ENCODE measurements at places on chromosomes 7 and 10.

DNA sequence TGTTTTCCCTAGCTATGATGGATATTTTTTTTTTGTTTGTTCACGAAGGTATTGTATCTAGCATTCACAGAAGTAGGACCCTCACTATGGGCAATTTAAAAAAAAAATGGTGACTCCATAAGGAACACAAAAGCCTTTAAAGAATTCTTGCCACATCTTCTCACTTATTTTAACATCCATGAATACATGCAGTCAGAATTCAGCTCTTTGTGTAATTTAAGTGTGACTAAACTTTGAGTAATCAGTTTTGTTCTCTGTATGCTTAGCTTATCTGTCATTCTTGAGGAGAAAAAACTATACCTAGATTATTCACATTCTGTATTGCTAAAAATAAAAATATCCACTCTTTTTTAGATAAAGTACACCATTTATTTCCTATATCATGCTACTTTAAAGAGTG lies 313.2 kb upstream of the KCND2 start:
- no peak for DNase-seq

- no peak for DNase-seq
Observed at GRCh38 chr10:60652628-60653027, 125.7 kb upstream of the CDK1 start.

DNA sequence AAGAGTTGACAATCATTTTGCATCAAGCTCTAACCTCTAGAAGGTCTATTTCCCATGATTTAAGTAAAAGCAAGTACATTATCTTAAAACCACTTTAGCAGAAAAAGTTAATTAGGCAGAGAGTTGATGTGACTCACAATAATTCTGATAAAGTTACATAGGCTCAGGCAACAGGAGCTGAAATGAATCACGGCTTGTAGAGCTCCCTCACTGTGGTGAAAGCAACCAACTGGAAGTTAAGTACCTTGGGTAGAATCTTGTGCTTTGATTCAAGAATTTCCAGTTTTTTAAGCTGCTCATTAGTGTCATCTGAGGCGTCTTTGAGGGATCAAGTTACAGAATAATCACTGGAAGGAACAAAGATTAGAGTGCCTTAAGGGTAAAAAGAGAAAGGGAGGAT lies 68.9 kb upstream of the NFE2L3 start:
- peak; percentile 32 for DNase-seq

DNA sequence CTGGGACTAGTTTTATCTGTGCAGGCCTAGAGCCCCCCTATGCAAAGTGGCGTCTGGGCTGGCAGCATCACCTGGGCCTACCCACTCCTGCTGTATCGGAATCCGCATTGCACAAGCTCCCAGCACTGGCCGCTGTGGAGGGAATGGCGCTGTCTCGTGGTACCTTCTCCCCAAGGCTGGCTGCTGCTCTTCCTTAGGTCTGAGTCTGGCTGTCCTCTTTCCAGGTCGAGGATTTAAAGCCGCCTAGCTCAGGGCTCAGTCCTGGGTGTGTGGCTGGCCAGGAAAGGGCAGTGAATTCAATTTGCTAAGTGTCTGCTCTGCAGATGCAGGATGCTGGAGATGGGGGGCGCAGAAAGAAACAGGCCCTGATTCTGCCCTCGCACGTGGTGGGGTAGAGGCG lies 44.7 kb downstream of the MGMT start:
- DNase-seq: no peak

DNA sequence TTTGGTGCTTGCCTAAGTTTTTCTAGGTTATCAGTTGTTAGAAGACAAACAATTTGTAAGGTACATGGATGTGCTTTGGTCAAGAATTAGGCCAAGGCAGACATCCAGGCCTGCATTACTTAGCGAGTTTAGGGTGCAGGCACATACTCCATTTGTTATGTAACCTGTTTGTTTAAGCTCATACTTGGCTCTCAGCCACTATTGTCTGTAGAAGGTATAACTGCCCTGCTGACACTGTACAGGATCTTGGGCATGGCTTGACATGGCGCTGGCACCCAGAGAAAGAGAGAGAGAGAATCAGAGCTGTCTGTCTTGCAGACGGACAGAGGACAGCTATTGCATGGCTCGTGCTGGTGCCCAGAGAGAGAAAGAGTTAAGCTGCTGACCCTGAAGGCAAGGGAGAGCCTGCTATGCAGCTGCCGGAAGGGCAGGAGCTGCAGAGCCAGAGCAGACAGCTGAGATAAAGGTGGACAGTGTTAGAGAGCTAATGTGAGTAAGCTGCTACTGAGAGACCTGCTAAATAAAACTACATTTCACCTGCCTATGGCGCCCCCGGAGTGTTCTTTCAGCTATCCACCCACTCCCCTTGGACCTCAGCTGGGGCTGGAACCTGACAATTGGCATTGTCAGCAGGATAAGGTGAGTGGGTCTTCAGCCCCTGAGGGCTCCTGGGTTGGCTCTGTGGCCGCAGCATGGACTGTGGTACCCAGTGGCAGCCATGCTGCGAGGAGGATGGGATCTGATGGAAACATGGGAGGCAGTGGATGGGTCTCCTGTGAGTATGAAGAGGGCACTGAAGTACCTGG lies 120.9 kb upstream of the TMEM106B start:
- DNase-seq: no peak

DNA sequence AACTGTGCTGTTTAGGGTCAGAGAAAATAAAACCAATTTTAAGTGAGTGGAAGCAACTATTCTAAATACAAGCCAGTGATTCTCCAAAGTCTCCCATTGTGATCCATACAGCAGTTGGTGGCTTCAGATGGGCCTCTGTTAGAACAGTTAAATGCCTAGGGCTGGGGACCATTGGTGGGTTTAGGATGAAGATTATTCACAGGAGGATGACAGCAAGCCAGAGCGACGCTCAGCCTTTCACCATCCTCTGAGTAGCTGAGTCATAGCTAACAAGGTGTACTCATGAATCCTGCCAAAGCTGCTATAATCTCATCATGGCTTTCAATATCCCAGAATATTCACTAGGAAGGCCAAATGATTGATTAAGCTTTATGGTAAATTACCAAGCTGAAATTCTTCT lies 39.6 kb downstream of the STARD3NL start:
- no peak for DNase-seq

- no peak for DNase-seq
Observed at GRCh38 chr7:1961701-1962276, 271.0 kb downstream of the MAD1L1 start.

GRCh38 chr10:71774916-71775702 lies 1.8 kb upstream of the VSIR start:
- no peak for DNase-seq

DNA sequence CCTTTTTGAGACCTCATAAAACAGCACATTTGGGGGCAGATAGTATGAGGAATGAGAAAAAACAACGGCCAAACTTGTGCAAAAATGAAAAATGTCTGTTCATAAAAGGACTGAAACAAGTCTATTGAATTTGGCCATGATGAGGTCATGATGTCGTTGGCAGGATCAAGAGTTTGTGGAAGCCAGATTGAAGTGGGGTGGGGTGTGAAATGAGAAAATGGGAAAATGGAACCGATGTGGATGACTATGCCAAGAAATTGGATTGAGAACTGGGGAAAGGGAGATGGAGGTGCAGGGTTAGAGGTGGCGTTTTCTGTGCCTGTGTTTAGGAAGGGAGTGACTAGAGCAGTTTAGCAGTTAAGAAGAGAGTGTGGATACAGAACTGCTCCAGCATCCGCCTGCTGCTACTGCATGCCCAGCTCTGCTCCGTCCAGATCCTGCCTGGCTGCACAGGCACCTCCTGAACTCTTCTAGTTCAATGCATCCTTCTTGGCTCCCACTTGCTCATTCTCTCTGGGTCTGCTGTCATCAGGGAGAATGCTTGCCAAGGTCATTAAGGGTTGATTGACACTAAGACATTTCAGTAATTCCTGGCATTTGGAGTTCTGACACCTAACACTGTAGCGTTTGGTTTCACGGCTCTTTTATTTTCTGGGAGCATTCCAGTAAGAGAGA lies 111.9 kb downstream of the GALNT17 start:
- DNase-seq: no peak

GRCh38 chr7:29469281-29469680 lies 94.4 kb upstream of the PRR15 start:
- DNase-seq: no peak

- DNase-seq: no peak
Observed at GRCh38 chr10:43622038-43622437, 15.8 kb downstream of the ZNF485 start.

DNA sequence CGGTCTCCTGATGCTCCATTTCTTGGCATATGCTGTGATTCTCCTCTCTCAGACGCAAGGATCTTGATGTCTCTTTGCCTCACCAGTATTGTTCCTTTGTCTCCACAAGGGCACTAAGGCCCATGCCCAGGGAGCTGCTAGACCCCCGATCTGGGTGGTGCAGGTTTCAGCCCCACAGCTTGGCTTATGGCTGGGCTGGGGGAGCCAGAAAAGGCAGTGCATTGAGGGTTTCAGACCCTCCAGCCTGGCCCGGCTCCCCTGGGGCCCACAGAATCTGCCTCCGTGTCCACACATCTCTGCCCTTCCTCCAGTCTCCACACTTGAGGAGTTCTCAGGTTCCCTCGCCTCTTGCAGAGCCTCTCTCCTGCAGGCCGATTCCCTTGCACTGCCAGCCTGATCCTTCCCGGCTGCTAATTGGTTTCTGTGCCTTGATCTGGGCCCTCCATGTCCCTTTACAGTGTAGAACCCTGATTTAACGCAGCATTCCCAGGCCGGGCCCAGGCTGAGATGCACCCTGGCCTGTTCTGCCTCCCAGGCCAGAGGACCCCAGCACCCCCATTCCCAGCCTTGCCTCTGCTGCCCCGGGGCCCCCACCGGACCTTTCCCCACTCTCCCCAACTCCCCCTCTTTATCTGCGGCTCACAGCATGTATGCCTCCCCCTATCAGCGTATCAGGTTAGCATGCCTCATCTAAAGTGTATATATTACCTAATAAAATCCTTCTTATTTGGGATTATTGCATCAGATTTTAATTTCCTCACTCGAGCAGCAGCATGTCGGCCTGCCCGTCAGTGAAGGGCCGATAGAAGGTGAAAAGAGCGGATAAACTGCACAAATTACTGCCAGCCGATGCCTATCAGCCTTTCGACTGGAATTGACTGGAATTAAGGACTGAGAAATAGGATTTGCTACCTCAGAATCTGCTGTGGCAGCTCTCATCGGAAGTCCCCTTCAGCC lies 145.7 kb downstream of the C10orf105 start:
- no peak for DNase-seq

- DNase-seq: peak; percentile 29
Observed at GRCh38 chr10:123858077-123858681, 33.4 kb downstream of the CPXM2 start.

- peak; percentile 22 for DNase-seq
Observed at GRCh38 chr7:129225206-129225930, 538 bp downstream of the AHCYL2 start.

DNA sequence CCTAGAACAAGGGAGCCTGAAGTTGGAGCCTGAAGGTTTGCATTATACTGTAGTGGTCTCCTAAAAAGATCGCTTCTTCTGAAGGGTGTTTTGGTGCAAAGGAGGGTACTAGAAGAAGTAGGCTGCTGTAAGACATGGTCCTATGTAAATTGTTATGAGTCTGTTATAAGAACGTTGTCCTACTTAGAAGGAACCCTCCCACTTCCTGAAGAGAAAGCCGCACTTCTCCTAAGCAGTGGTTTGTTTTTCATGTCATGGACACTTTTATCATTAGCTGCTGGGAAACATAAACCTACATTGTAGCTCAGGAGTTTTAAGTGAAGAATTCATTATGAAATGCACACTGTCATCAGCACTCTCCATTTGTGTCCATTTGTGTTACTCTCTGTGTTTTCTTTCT lies 129.1 kb upstream of the ITGB1 start:
- no peak for DNase-seq

DNA sequence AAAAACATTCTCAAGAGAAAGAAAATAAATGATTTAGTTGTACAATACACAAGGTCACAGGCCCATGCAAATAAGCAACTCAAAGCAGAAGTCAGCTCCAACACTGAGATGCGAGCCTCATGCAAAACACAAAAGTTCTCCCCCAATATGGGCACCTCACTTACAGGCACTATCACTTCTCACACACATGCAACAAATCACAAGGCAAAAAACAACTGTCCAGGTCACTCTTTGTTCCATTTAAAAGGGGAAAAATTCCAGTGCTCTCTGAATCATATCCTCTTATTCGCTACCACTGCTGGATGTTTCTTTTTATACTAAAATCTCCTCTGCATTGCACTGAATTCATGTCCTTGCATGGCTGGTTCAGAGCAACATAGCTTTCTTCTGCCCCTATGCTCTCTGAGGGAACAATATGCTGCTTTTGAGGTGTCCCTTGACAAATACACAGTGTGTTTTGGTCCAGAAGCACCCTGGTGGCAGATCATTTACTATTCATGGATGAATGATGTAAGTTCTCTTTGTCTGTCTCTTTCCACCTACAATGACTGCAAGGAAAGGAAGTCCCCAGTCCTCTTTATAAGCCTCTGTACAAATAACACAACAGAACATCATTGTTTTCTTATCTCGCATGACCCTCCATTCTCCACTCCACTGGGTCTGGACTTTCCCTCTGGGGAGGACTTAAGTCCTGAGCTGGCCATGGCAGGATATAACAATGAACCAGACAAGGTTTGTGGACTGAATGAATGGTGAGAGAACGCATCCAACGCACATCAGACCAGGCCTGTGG lies 85.4 kb upstream of the GSDME start:
- DNase-seq: no peak

GRCh38 chr7:134712196-134712595 lies 65.5 kb downstream of the BPGM start:
- DNase-seq: no peak

GRCh38 chr10:48742891-48743860 lies 58.5 kb downstream of the WDFY4 start:
- DNase-seq: no peak

GRCh38 chr10:12067336-12067735 lies 1.4 kb upstream of the DHTKD1 start:
- no peak for DNase-seq

DNA sequence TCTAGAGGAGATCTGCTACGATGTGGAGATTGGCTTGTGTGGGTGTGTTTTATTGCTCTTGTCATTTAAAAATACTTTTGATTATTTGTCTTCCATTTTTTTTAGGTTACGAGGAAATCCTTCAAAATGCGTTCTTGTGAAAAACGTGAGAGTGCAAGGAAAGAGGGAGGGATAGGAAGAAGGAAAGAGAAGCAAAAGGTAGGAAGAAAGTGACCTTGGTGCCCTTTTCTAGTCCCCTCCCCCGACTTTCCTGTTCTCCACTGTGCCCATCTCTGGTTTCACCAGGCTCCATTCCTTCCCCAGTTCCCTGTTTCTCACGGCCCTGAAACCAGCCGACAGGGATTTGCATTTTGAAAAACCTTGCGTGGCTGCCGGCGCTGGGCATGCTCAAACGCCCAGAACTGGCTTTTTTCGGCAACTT lies 506 bp upstream of the GNAI1 start:
- DNase-seq: no peak

GRCh38 chr7:91050677-91051076 lies 213.6 kb upstream of the FZD1 start:
- no peak for DNase-seq

- no peak for DNase-seq
Observed at GRCh38 chr7:93719546-93719945, 145.0 kb upstream of the CALCR start.

Data from NCI-H524 treated with DMSO at 0.1 percent for 48 hours (cell line).